Breast epithelium (tissue), 4 donors: ENCODE measurements at places on chromosomes 7 and 10. TPM values are rescaled to one million over a fixed set of nuclear protein-coding genes. Genes with fewer than 3 reads are reported as not detected.

Gene HOXA7
- 4.6 TPM for total RNA-seq

DNA sequence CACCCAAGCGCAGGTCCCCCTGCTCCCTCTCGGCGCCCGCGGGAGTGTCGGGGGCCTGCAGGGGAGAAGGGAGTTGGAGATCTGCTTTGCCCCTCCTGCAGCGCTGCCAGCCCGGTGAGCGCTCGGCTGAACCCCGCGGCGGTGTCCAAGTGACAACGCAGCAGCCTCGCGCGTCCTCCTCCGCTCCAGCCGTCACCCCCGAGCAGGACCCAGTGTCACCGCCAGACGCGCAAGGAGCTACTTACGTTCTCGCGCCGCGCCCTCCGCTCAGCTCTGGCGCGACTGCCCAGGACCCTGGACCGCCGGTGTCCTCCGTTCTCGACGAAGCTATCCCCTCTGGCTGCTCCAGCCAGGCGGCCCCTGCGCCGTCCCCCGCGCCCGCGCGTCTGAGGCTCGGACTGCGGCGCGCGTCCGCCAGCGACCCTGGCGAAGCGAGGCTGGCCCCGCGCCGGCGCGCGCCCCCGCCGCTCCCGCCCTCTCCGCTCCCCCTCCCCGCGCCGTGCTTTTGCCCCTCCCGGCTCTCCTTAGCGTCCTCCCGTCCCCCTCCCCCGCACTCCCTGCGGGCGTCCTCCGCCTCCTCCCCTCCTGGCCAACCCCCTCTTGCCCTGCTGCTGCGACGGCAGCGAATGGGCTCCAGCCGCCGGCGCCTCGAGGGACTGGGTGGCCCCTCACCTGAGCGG, at the start of gene NRCAM:
Gene NRCAM, minus strand, starts transcription at position 439 of the 680 bp plus-strand sequence. CDS start 216,372 bp downstream, outside the sequence.
- peaks cover 24% of the 10 kb centered on the region for H3K27me3 ChIP-seq
- no peak within 1 kb of the TSS for H3K27ac ChIP-seq
- no peak for DNase-seq
- H3K36me3 ChIP-seq = no peaks in the 10 kb centered on the region
- no peaks in the 10 kb centered on the region for H3K4me1 ChIP-seq

DNA sequence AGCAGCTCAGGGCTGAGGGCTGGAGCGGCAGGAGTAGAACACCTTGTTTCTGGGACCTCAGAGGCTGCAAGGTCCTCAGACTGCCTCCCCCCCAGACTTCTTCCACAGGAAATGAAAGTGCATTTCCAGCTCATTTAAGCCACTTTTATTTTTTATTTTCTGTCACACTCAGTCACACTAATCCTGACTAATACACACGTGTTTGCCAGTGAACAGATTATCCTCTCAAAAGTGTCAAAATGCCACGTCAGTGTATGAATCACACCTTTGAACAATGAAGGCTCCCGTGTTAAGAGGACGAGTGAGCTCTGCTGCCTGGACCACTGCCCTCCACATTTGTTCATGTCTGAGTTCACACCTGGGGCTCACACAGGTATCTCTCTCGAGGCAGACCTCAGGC, 488.5 kb downstream of the DNAJB6 start:
- H3K27me3 ChIP-seq = peaks cover 6% of the 10 kb centered on the region
- no peak overlapping the region for H3K4me3 ChIP-seq
- no peaks in the 10 kb centered on the region for H3K36me3 ChIP-seq
- no peak for DNase-seq
- no peak overlapping the region for H3K27ac ChIP-seq

- H3K4me3 ChIP-seq = no peak overlapping the region
- no peaks in the 10 kb centered on the region for H3K36me3 ChIP-seq
These were observed 30.6 kb downstream of the ECHDC3 start for GRCh38 chr10:11772575-11773288.

Gene PKD2L1
- 1.5 TPM for total RNA-seq

GRCh38 chr7:41882745-41883420, 180.0 kb upstream of the INHBA start:
- H3K4me1 ChIP-seq = no peaks in the 10 kb centered on the region
- no peak overlapping the region for H3K27ac ChIP-seq

DNA sequence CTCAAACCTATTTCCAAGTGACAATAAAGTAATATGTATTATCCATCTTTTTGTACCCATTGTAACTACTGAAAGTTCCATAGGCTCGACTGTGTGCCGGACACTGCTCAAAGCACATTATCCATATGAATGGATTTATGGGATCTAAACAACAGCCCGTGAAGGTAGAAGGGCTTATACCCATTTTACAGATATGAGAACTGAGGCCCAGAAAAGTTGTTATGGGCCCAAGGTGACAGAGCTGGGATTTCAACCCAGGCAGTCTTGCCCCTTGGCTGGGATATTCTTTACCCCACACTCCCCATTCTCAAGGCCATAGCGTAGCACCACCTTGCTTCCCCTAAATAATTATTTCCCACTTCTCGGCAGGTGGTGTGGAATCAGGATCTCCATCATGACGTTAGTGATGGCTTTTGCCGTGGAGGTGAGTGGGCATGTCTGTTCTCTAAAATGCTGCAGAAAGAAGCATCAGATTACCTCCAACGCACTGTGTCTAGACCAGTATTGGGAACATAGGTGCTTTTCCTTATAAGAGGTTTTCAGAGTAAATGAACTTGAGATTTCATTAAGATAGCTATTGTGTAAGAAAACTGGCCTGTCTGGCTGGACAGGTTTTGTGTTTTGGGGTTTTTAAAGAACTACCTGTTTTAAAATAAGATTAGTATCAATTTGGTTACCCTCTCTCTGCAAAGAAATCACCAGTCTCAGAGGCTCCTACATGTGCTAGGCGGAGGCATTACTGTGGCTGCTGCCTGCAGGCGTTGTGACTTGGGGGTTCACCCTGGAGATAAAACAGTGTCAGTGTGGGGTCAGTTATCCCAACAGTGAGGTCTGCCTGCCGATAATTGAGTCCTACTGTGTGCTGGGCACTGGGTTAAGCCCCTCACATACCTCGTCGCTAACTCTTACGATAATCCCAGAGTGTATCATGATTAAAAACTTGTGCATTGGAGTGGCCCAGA, 85.1 kb upstream of the SDK1 start:
- H3K27me3 ChIP-seq = no peaks in the 10 kb centered on the region
- H3K36me3 ChIP-seq = no peaks in the 10 kb centered on the region
- no peak for DNase-seq
- no peak overlapping the region for H3K27ac ChIP-seq
- H3K4me1 ChIP-seq = no peaks in the 10 kb centered on the region

DNA sequence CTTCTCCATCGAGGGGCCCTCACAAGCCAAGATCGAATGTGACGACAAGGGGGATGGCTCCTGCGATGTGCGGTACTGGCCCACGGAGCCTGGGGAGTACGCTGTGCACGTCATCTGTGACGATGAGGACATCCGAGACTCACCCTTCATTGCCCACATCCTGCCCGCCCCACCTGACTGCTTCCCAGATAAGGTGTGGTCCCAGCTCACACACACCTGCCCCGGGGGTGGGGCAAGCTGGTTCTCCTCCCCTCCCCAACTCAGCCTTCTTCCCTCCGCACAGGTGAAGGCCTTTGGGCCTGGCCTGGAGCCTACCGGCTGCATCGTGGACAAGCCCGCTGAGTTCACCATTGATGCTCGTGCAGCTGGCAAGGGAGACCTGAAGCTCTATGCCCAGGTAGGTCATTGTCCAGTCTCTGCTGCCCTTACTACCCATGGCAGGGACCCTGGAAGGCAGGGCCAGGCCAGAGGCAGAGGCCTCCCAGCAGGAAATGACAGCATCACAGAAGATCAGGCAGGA, 11.0 kb downstream of the FLNC start:
- no peaks in the 10 kb centered on the region for H3K36me3 ChIP-seq
- no peak overlapping the region for H3K27ac ChIP-seq
- DNase-seq = no peak
- H3K4me1 ChIP-seq = no peaks in the 10 kb centered on the region

- no peak for DNase-seq
- H3K4me1 ChIP-seq = no peaks in the 10 kb centered on the region
- peak overlapping the region; percentile 52 for H3K27ac ChIP-seq
- H3K36me3 ChIP-seq = no peaks in the 10 kb centered on the region
- H3K4me3 ChIP-seq = no peak overlapping the region
These were observed 43.2 kb upstream of the FAM133B start for GRCh38 chr7:92633211-92633906.

GRCh38 chr7:104862719-104863118, 151.3 kb upstream of the KMT2E start:
- DNase-seq = no peak
- no peak overlapping the region for H3K4me3 ChIP-seq
- H3K27me3 ChIP-seq = peaks cover 8% of the 10 kb centered on the region
- no peaks in the 10 kb centered on the region for H3K36me3 ChIP-seq

DNA sequence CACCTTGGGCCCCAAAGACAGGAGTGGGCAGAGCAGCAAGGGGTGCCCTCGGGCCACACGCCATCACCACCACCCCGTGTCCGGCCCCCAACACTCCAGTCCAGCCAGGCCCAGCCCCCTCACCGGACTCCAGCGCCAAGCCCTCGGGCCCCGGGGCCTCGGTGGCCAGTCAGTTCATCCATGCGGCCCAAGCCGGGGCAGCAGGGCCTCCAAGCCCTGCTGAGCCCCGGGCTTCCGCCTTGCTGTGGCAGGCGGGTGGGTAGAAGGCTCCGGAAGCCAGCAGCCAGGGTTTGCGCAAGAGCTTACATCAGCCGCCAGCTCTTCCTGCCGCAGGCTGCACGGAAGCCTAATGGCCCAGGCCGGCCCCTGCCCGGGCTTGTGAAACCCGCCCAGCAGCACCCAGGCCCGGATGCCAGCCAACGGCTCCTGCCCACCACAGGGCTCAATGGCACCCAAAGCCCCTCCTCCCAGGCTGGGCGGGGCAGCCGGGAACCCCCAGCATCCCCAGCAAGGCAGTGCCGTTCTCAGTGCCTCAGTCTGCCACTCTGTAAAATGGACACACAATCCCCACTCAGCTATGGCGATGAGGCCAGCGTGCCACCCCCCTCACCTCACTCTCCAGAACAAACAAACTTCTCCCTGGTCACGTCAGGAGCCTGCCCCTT, 26.5 kb downstream of the TNRC18 start:
- no peaks in the 10 kb centered on the region for H3K4me1 ChIP-seq
- no peaks in the 10 kb centered on the region for H3K27me3 ChIP-seq
- H3K27ac ChIP-seq = peak overlapping the region; percentile 89
- DNase-seq = peak; percentile 89

- no peaks in the 10 kb centered on the region for H3K4me1 ChIP-seq
- peak overlapping the region; percentile 84 for H3K27ac ChIP-seq
- H3K4me3 ChIP-seq = peak overlapping the region; percentile 46
- no peaks in the 10 kb centered on the region for H3K36me3 ChIP-seq
- no peaks in the 10 kb centered on the region for H3K27me3 ChIP-seq
These were observed 95.8 kb upstream of the AGBL3 start for GRCh38 chr7:134890246-134891240.

- H3K27ac ChIP-seq = no peak overlapping the region
- no peak for DNase-seq
- no peaks in the 10 kb centered on the region for H3K27me3 ChIP-seq
- H3K4me1 ChIP-seq = no peaks in the 10 kb centered on the region
- no peak overlapping the region for H3K4me3 ChIP-seq
These were observed 1194.4 kb upstream of the SORCS1 start for GRCh38 chr10:108358912-108359311.

GRCh38 chr7:64187408-64187807, 19.6 kb upstream of the ZNF735 start:
- H3K27ac ChIP-seq = no peak overlapping the region
- no peak for DNase-seq
- no peaks in the 10 kb centered on the region for H3K36me3 ChIP-seq
- H3K4me3 ChIP-seq = no peak overlapping the region
- H3K4me1 ChIP-seq = no peaks in the 10 kb centered on the region

GRCh38 chr7:111758332-111758731, 196.0 kb upstream of the IMMP2L start:
- no peak overlapping the region for H3K27ac ChIP-seq
- no peaks in the 10 kb centered on the region for H3K4me1 ChIP-seq
- H3K36me3 ChIP-seq = no peaks in the 10 kb centered on the region
- H3K4me3 ChIP-seq = no peak overlapping the region

Gene COL17A1
- total RNA-seq = 56.1 TPM

DNA sequence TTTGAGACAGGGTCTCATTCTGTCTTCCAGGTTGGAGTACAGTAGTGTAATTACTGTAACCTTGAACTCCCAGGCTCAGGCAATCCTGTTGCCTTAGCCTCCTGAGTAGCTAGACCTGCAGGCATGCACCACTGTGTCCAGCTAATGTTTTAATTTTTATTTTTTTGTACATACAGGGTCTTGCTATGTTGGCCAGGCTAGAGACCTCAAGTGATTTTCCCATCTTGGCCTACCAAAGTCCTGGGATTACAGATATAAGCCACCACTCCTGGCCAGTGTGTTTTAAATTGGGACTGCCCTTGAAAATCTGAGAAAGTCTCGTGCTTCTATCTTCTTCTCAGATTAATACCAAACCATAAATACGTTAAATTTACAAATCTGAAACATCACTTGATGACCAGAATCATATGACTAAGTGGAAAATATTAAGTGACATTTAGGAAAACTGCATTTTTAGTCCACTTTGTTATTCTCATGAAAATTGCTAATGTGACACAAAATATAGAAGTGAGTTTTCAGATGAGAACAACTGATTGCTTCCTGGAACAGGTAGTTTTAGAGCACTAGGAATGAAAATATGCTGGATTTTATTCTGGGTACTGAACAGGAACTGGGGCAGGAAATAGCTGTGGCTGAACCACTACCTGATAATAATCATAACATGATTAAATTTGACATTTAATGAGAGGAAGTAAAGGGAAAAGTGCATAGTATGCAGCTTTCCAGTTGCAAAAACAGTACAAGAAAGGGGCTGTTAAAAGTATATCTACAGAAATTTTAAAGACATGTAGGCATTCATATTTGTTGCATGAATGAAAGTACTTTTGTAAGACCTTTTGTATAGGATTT, 4.2 kb downstream of the PHTF2 start:
- H3K4me3 ChIP-seq = no peak overlapping the region
- DNase-seq = no peak
- no peak overlapping the region for H3K27ac ChIP-seq
- no peaks in the 10 kb centered on the region for H3K27me3 ChIP-seq

Gene ST7
- total RNA-seq = 27.5 TPM

DNA sequence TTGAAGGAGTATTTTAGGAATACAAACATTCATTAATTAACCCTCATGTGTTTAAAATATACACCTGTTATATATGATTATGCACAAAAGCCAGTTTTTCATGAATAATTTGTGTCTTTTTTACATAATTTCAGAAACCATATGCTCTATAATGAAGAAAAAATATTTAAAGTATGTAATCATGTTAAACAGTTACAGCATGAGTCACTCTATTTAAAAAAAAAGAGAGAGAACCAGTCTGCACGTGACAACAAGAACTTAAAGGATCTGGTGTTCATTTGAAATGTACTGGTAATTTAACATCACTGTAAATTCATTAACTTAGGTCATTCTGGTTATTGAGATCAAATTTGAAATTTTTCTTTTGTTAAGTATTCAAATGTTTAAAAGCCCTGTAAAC, 228.5 kb downstream of the CACNB2 start:
- H3K27ac ChIP-seq = no peak overlapping the region
- H3K4me1 ChIP-seq = no peaks in the 10 kb centered on the region
- H3K4me3 ChIP-seq = no peak overlapping the region
- H3K36me3 ChIP-seq = no peaks in the 10 kb centered on the region
- DNase-seq = no peak
